ENCODE measurements at places on chromosomes 1 and 21.

GRCh38 chr1:3695326-3696217 is 43.3 kb downstream of the TP73 start:
- DNase-seq = no peak

- no peak for DNase-seq
Observed at GRCh38 chr1:24929398-24930259, 447 bp downstream of the RUNX3 start.

GRCh38 chr1:186502087-186502486 is 41.2 kb upstream of the PDC start:
- peak; percentile 28 for DNase-seq

DNA sequence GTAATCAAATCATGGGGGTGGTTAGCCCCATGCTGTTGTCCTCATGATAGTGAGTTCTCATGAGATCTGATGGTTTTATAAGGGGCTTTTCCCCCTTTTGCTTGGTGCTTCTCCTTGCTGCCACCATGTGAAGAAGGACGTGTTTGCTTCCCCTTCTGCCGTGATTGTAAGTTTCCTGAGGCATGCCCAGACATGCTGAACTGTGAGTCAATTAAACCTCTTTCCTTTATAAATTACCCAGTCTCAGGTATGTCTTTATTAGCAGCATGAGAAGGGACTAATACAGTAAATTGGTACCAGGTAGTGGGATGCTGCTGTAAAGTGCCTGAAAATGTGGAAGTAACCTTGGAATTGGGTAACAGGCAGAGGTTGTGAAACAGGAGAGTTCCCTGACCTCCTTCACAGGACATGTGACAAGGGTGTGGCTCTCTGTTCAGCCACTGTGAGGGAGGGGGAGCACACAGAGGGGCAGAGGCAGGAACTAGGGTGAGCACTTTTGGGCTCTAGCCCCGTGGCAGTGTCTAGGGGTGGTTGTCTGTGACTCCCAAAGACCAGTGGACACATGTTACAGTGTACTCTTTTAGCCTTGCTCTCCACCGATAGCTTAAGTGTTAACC is 105.3 kb downstream of the BACH1 start:
- no peak for DNase-seq

DNA sequence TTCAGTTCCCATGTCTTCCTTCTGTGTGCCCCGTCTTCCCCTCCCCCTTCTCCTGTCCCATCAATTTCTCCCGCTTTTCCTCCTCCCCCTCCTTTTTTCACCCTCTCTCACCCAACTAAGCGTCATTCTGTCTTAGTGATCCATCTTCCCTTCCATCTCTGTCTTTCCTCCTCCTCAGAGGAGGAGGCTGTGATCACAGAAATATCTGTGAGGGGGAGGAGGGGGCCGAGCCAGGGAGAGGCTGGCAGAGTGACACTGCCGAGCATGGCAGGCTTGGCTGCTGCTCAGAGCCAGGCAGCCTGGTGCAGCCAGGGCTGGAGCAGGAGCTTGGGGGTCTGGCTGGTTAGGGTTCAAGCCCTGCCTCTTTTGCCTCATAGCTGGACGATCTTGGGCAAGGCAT is 7.6 kb downstream of the HTR6 start:
- DNase-seq = no peak

- no peak for DNase-seq
Observed at GRCh38 chr1:183259924-183260323, 73.9 kb downstream of the LAMC2 start.

DNA sequence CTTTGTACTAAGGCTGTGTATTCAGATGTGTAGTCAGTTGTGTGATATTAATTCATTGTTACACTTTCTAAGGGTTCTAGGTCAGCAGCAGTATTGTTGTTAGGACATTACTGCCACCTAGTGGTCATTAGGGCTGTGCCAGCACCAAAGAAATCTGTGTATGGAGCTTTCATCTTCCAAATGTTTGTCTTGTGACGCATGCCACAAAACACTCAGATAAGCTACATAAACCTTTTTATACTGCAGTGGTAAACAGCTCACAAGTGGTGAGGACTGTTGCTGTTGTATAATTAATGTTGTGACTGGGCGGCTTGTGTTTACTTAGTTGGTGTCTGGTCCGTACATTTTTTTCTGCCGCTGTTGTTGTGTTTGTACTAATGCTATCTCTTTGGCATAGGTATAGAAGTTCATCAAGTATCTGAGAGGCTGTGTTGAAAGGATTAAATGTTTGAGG is 51.7 kb downstream of the S1PR1 start:
- peak; percentile 81 for DNase-seq

All from AG09309 (cell line).